Stimulated activated CD8-positive, alpha-beta memory T cell treated with anti-CD3 and anti-CD28 coated beads, Interleukin-12 subunit alpha, Interleukin-12 subunit beta, amount 100 ng/mL, for 4 hours (primary cell): ENCODE measurements at places on chromosomes 3 and 15.

- no peak for DNase-seq
These were observed 675 bp downstream of the PSMD6 start for GRCh38 chr3:64022451-64023186.

DNA sequence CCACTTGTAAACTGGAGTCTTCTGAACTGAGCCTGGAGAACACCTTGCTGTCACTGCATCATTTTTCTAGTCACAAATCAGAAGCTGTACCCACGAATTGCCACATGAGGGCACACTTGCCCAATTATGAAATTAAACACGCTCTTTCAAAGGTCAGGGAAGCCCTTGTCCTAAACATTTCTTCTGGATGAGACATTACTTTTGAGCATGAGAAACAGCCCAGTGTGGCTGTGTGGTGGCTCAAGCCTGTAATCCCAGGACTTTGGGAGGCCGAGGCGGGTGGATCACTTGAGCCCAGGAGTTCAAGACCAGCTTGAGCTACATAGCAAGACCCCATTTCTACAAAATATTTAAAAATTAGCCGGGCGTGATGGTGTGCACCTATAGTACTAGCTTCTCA is 27.5 kb upstream of the CFAP161 start:
- no peak for DNase-seq

GRCh38 chr3:148792516-148792915 is 35.1 kb upstream of the CPB1 start:
- no peak for DNase-seq

DNA sequence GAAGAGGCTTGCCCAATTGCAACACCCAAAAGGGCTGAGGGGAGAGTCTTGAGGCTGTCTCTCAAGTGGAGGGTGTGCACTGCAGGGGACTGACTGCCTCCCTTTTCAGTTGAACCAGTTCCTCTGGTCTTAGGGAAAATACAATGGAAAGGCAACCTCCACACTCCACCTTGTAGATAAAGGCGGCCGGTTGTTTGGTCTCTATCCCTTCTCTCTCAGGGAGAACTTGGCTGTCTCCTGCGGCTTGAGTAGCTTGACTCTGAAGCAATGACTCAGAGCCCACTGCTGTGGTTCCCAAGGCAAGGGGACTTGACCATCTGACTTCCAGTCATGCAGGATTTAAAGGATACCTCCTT is 143.2 kb upstream of the UMPS start:
- no peak for DNase-seq

- DNase-seq, result no peak
These were observed 3.0 kb downstream of the ONECUT1 start for GRCh38 chr15:52787123-52787503.

DNA sequence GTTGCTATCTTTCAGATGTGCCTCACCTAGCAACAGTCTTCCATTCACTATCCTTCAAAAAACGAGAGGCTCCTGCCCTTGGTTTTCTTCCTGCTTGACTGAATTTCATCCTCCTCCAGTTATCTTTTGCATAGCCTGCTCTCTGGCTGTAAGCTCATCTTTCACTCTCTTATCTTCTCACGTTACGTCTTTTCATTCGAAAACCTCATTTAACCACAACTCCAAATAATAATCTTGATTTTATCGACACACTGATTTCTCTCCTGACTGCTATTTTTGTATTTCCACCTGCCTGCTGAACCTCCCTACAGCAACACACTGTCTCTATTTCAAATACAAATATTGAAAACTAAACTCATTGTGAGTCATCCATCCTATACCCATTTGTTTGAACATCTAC is 230.7 kb upstream of the TMC3 start:
- DNase-seq, result no peak

- no peak for DNase-seq
These were observed 32.0 kb upstream of the FURIN start for GRCh38 chr15:90836296-90836871.

DNA sequence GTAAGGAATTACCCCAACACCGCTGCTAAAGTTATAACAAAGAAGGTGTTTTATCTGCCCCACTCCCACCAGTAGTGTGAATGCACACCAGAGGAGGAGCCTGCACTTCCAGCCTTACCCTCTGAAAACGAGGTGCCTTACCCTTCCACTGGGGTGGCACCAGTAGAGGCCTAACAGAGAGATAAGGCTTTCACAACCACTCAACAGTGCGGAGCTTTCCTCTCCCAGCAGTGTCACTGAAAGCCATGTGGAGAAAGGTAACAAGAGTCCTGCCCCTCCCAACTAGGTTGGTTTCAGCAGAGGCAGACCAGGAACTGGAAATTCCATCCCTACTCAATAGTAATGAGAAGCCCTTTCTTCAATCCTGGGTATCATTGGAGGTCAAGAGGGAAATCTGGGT is 539.2 kb downstream of the VGLL3 start:
- no peak for DNase-seq

DNA sequence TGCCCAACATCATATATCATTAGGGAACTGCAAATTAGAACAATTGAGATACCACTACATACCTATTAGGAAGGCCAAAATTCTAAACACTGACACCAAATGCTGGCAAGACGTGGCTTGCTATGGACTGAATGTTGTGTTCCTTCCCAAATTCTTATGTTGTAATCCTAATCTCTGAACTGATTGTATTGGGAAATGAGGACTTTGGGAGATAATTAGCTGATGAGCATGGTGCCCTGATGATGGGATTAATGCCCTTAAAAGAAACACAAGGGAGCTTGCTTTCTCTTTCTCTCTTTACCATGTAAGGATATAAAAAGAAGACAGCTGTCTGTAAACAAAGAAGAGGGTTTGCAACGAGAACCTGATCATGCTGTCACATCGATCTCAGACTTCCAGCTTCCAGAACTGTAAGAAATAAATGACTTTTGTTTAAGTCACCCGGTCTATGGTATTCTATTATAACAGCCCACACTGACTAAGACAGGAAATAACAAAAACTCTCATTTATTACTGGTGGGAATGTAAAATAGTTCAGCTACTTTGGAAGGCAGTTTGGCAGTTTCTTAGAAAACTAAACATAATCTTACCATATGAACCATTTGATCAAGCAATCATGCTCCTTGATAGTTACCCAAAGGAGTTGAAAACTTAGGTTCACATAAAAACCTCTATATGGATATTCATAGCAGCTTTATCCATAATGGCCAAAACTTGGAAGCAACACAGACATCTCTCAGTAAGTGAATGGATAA is 458.3 kb upstream of the CBLB start:
- DNase-seq, result no peak

DNA sequence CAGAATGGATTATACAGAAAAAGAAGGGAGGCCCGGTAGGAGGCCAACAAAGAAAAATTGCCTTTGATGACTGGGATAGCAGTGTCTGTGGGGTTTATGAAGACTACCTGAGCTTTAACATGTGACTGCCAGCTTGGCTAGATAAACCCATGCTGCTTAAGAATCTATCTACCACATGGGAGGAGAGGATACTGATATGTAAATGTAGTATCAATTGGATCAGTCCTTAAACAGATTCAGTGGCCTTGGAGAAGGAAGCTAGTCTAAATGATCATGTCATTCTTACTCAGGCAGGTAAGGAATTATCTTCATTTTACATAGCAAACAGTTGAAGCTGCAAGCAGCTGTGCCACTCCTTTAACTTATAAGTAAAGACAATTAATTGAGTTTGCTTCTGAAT is 50.0 kb upstream of the SYNPR start:
- DNase-seq, result no peak

- no peak for DNase-seq
These were observed at the start of gene CSPG4 for GRCh38 chr15:75712668-75713337. Gene CSPG4, minus strand, starts transcription at chr15:75712848. Its CDS starts 93 bp downstream, at chr15:75712755.

DNA sequence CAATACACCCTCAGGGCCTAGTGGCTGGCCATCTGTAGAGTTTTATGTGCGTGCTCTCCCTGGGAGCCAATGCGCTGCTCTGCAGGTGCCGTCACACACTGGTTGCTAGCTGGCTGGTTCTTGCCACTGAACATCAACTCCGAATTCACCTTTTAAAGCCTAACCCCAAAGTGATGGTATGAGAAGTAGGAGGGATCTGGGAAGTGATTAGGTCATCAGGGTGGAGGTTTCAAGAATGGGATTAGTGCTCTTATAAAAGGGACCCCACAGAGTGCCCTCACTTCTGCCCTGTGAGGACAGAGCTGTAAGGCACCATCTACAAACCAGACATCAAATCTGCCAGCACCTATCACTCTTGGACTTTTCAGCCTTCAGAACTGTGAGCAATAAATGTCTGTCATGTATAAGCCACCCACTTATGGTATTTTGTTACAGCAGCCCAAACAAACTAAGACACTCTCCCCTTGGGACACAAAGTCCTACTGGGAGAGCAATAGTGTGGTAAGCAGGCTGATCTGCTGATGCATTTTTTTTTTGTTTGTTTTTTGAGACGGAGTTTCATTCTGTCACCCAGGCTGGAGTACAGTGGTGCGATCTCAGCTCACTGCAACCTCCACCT is 20.3 kb downstream of the RGMA start:
- no peak for DNase-seq

DNA sequence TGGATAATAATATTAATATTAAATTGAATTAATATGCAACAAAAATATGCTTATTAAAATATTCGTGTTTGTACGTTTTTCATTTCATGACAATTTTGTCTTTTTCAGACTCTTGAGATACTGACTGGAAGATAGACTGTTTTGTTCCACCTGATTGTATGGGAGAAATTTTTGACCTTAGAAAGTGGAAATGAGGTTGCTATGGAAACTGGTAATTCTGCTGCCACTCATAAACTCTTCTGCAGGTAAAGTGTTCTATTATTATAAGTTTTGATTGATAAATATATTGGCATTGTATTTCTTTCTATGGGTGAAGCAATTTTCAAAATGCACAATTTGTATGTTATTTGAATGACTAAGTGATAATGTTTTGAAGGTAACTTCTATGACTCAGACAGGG is 55.0 kb downstream of the CNTN6 start:
- DNase-seq, result no peak

- no peak for DNase-seq
These were observed 406.3 kb downstream of the SOX2 start for GRCh38 chr3:182118066-182118465.

GRCh38 chr15:52788099-52788986 is 1.8 kb downstream of the ONECUT1 start:
- DNase-seq, result no peak

DNA sequence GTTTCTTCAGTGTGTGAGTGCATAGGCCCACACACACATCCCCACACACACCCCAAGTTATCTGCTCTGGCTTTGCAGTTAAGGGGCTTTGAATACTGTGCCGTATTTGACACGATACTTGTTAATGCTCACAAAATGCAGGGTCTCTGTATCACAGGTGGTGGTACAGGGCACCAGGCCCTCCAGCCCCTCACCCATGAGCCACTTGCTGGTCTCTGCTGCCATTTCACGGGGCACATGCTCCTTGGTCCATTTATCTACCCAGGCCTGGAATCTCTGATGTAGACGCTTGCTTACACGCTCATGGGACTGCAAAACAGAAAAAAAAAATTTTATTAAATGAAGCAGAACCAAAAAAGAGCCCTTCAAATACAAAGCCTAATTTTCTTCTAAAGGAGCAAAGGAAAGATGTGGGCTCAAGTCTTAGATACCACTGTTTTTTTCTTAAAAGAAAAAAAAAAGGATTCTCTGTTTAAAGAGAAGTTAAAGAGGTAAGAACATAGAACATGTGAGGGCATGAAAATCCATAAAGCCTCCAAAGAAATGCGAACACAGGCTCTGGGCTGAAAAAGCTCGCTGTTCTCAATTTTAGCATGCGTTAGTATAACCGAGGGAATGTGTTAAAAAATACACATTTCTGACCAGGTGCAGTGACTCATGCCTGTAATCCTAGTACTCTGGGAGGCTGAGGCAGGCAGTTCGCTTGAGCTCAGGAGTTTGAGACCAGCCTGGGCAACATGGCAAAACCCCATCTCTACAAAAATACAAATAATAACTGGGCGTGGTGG is 3.7 kb upstream of the MAN2C1 start:
- no peak for DNase-seq

DNA sequence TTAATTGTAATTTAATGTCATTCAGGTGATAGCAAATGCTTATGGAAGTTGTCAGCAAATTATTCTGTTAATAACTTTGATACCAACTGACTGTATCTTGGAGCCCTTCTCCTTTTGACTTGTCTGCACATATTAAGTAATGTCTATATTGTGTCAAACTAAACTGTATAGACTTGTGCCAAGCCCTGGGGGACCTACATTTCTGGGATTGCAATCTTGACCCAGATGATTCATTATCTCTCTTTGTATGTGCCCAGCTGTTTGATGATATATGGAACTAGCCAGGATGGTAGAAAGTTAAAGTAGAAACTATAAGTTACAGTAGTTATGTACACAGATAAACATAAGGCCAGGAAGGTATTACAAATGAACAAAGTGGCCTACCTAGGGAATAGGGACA is 402.8 kb upstream of the RARB start:
- no peak for DNase-seq

- DNase-seq, result no peak
These were observed 353.6 kb upstream of the ZNF717 start for GRCh38 chr3:76138921-76139320.

GRCh38 chr15:100878130-100878529 is 1.5 kb upstream of the ALDH1A3 start:
- DNase-seq, result no peak

GRCh38 chr3:190877925-190878324 is 15.4 kb upstream of the GMNC start:
- no peak for DNase-seq

DNA sequence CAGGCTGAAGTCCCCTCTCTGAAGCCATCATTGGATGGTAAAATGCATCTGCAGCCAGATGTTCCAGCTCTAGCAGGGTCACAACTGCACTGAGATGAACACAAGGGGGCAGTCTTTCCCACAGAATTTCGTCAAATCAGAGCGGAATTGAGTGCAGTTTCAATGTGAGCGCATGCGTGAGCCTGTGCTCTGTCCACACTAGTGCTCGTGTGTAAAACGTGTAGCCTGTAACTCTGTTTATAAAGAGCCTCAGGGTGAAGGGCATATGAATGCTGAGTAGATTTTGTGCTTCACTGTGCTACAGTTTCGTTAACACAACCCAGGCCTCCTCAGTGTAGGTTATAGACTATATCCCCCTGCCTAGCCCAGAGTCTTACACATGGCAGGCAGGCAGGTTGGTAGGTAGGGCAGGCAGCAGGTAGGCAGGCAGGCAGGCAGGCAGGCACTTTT is 92.7 kb upstream of the GOLGA6L4 start:
- peak; percentile 46 for DNase-seq

GRCh38 chr3:138686771-138687221 is 78.2 kb downstream of the FAIM start:
- no peak for DNase-seq

- no peak for DNase-seq
These were observed 80.4 kb downstream of the TRANK1 start for GRCh38 chr3:36864180-36865053.
